Breast epithelium (tissue), 4 donors: ENCODE measurements at places on chromosomes 4 and X. TPM values are rescaled to one million over a fixed set of nuclear protein-coding genes. Genes with fewer than 3 reads are reported as not detected.

- peaks cover 21% of the 10 kb centered on the region for H3K27me3 ChIP-seq
- H3K4me3 ChIP-seq = no peak overlapping the region
- no peaks in the 10 kb centered on the region for H3K36me3 ChIP-seq
- no peaks in the 10 kb centered on the region for H3K4me1 ChIP-seq
These were observed 53.2 kb downstream of the FAM9B start for GRCh38 chrX:8980756-8981155.

FAM9B gene
- total RNA-seq = not detected

SORBS2 gene
- total RNA-seq = 21.8 TPM

DNA sequence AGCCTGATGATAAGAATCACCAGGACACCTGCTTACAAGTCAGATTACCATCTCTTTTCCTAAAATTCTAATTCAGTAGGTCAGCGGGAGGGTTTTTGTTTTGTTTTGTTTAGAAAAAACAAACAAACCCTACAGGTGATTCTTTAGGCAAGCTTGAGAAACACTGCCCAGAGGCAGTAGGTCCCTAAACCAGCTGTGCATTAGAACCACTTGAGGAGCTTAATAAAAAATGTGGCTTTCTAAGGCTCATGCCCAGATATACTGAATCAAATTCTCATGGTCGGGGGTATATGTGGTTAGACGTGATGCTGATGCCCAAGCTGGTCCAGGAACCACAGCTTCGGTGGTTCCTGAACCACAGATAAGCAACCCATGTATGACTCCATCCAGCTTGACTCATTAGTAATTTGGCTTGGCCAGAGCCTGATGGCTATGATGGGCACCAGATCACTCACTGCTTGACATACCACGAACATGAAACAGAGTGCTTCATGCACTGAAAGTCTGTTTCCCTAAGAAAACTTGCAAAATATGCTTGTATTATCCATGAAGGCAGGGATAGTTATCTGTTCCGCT is 338.1 kb upstream of the F9 start:
- H3K4me1 ChIP-seq = no peaks in the 10 kb centered on the region
- peaks cover 2% of the 10 kb centered on the region for H3K27me3 ChIP-seq
- no peak overlapping the region for H3K4me3 ChIP-seq
- no peak overlapping the region for H3K27ac ChIP-seq

GRCh38 chr4:185249105-185249504 is 39.7 kb downstream of the SNX25 start:
- H3K27me3 ChIP-seq = no peaks in the 10 kb centered on the region
- no peak for DNase-seq
- H3K36me3 ChIP-seq = no peaks in the 10 kb centered on the region

- no peaks in the 10 kb centered on the region for H3K4me1 ChIP-seq
- H3K4me3 ChIP-seq = peak within 1 kb of the TSS; percentile 56
- peak within 1 kb of the TSS; percentile 25 for H3K27ac ChIP-seq
- H3K36me3 ChIP-seq = no peaks in the 10 kb centered on the region
These were observed at the start of gene TRO for GRCh38 chrX:54920610-54921426. TRO (plus strand) TSS chrX:54920824; CDS start chrX:54922247, 1,423 bp downstream.

GRCh38 chr4:41360921-41361793 is 104.4 kb downstream of the UCHL1 start:
- H3K4me3 ChIP-seq = peak overlapping the region; percentile 90
- no peaks in the 10 kb centered on the region for H3K36me3 ChIP-seq
- DNase-seq = peak; percentile 56
- H3K27me3 ChIP-seq = no peaks in the 10 kb centered on the region

GRCh38 chr4:89469516-89469915 is 161.9 kb upstream of the GPRIN3 start:
- no peak for DNase-seq
- H3K27ac ChIP-seq = no peak overlapping the region
- H3K4me1 ChIP-seq = no peaks in the 10 kb centered on the region
- H3K36me3 ChIP-seq = no peaks in the 10 kb centered on the region

DNA sequence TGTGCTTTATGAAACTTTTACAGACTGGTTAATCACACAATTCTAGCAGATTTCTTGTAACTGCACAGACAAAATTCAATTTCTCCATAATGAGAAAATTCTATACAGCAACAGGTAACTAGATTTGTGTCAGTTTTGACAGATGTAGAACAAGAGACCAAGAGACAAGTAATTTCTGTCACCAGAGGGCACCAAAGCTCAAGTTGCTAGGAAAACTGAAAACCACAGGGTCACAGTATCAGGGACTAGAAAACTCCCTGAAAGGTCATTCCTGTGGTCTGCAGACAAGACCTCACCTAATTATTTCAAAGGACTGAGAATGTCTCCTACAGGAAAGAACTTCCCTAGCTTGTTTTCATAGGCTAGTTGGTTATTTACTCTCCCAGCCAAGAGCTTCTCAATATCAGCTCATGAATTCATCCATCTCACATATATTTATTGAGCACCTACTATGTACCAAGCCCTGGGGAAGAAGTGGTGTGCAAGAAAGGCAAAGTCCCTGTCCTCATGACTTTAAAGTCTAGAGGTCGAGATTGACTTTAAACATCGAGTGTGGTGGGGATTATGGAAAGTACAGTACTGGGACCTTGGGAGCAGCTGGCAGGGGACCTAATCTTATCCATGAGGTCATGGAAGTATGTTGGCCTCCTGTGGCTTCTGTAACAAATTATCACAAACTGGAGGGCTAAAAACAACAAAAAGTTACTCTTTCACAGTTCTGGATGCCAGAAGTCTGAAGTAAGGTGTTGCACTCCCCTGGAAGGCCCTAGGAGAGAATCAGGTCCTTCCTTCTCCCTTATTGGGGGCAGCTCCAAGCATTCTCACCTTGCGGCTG is 47.8 kb upstream of the SETD7 start:
- H3K4me1 ChIP-seq = no peaks in the 10 kb centered on the region
- H3K27me3 ChIP-seq = no peaks in the 10 kb centered on the region
- H3K36me3 ChIP-seq = no peaks in the 10 kb centered on the region

DNA sequence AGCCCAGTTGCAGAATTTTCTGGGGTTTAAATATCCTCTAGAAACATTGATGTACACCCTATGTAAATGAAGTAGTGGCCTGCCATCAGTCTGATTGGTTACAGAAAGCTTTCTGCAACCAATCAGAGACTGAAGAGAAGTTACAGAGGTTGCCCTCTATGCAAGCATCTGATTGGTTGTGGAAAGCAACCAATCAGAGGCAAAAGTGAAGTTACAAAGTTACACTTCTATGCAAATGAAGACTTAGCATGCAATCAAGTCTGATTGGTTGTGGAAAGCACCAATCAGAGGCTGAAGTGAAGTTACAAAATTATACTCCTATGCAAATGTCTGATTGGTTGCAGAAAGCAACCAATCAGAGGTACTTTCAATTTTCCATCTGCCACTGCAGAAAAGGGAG is 51.9 kb upstream of the USP9X start:
- DNase-seq = no peak
- no peak overlapping the region for H3K4me3 ChIP-seq
- peaks cover 61% of the 10 kb centered on the region for H3K27me3 ChIP-seq
- H3K4me1 ChIP-seq = no peaks in the 10 kb centered on the region

GRCh38 chrX:93422693-93423092 is 250.7 kb downstream of the NAP1L3 start:
- no peaks in the 10 kb centered on the region for H3K36me3 ChIP-seq
- H3K4me3 ChIP-seq = no peak overlapping the region

- no peak overlapping the region for H3K27ac ChIP-seq
- no peaks in the 10 kb centered on the region for H3K36me3 ChIP-seq
- no peak overlapping the region for H3K4me3 ChIP-seq
These were observed 52.4 kb downstream of the PHOX2B start for GRCh38 chr4:41696131-41696530.

LAP3 gene
- 81.0 TPM for total RNA-seq

DNA sequence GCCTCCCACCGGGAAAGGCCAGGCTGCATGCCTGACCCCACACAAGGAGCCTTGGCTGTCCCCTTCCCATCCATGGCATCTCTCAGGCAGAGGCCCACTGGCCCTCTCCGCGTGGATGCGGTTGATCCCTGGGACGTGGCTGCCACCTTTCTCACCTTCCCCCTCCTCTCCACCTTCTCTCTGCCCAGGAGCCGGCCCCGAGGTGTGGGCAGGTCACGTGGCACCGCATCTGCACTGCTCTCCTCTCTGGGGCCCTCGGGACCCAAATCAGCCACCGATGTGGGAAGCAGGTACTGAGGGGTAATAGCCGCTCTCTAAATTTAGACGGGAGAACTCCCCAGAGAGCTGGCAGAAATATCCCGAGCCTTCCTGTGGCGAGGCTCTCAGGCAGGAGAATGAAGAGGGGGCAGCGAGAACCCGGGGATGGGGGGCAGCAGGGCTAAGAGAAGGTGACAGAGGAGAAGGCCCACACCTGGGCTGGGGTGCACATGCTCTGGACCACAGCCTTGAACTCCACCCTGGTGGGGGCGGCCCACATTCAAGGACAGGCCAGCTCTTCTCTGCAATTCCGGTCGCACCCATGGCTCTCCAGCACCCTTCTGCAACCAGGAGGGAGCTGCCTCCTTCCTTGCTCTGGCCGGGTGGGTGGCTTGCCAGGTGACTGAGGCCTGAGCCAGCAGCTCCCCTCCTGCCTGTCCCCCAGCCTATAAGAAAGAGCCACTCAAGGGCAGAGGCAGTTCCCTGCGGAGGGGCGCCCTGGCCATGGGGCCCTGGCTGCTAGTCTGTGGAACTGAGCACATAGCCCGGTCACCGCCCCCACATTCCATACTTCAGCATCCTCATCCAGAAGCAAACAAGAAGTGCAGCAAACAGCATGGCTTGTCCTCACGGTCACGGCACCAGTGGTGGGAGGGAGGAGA is 9.6 kb upstream of the DUSP9 start:
- H3K27me3 ChIP-seq = peaks cover 99% of the 10 kb centered on the region
- no peaks in the 10 kb centered on the region for H3K36me3 ChIP-seq
- H3K4me1 ChIP-seq = no peaks in the 10 kb centered on the region
- H3K27ac ChIP-seq = no peak overlapping the region
- DNase-seq = no peak

SSX3 gene
- not detected for total RNA-seq
